Epithelial cell of proximal tubule (primary cell): ENCODE measurements at places on chromosomes 4 and X. TPM values are rescaled to one million over a fixed set of nuclear protein-coding genes. Genes with fewer than 3 reads are reported as not detected.

Gene ADH1A
- total RNA-seq: not detected in 2 replicates

Gene SH3RF1
- total RNA-seq: 20.6 and 25.8 TPM in 2 replicates

Gene SLIT2
- total RNA-seq: 1.4 and 2.5 TPM in 2 replicates

Gene ELK1
- 21.9 and 31.8 TPM in 2 replicates for total RNA-seq

Gene CCDC120
- 4.0 and 4.5 TPM in 2 replicates for total RNA-seq

DNA sequence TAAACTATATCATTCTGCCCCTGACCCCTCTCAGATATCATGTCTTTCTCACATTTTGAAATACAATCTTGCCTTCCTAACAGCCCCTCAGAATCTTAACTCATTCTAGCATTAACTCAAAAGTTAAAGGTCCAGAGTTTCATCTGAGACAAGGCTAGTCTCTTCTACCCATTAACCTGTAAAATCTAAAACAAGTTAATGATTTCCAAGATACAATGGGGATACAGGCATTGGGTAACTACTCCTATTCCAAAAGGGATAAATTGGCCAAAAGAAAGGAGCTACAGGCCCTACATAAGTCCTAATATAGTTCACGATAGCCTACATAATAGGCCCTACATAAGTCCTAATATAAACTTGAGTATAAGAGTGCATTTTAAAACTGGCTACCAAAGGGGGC, 18.9 kb downstream of the ADH6 start:
- DNase-seq: no peak

- no peak for DNase-seq
These were observed 44.3 kb upstream of the PPP2R3B start for GRCh38 chrX:431056-431455.

DNA sequence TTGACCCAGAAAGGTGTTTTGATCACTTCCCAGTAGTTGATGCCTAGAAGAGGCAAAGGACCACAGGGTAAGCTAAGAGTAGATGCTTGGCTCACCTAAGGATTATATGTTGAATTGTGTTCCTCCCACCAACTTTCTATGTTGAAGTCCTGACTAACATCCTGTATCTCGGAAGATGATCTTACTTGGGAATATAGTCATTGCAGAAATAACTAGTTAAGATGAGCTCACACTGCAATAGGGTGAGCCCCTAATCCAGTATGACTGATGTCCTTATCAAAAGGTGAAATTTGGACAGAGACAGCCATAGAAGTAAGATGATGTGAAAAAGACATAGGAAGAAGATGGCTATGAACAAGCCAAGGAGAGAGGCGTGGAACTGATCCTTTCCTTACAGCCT, 3.3 kb upstream of the HMGB2 start:
- no peak for DNase-seq

GRCh38 chrX:119417376-119417775, 18.2 kb downstream of the SLC25A43 start:
- DNase-seq: no peak

DNA sequence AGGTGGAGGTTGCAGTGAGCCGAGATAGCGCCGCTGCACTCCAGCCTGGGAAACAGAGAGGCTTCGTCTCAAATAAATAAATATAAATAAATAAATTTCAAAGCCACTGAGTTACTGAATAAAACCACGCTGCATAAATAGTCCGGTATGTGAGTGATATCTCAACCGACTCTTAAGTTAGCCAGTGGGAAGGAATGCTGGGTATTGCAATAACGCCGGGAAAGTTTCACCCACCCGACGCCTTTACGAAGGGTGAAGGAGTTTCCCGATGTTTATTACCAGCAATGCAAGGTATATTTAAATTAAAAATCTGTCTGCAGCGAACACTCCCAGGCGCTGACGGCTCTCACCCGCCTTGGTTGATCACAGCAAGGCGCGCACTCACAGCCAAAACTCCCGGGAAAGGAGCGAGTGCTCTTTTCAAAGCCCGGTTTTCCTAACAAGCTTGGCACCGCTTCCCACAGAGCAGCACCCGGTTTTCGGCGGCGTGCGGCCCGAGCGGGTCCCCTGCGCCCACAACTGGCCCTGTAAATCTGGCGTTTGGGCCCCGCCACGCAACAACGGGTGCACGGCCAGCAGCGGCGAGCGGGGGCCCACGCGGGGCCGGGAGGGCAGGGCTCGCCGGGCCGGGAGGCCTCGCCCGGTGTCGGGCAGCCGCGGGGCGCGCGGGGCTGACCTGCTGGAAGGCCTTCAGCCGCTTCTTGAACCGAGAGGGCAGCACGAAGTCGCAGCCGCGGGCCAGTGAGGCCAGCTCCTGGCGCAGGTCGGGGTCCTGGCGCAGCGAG, 13.7 kb downstream of the PPP2R3B start:
- no peak for DNase-seq

DNA sequence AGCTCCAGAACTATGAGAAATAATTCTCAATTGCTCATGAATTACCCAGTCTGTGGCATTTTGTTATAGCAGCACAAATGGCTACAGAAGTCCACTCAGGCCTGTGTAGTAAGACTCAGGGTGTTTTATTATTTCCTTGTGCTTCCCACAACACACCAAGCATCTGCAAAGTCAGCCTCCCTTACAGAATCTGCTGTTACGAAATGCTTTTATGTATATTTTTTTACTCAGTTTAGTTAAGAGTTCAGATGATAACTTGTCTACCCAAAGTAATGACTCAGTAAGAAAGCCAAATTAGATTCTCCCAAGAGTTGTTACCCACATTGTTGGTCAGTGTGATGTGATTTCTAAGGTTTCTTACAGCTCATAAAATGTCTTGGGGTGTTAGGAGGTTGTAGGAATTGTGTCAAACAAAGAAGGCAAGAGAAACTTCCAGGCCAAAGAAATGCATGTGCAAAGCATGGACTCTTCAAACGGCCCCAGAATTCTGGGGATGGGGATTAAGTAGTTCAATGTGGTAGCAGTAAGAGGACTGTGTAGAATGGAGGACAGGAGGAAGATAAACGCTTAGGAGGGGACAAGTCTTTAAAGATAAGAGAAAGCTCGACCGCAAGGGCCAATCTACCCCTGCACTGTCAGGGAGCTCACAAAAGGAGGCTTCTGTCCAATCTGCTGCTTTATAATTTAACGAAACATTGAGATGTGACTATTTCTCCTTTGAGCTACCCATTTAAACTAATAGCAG, 35.4 kb upstream of the TMEM184C start:
- DNase-seq: no peak

- DNase-seq: no peak
These were observed 5.4 kb upstream of the CCDC120 start for GRCh38 chrX:49053223-49054072.

- DNase-seq: no peak
These were observed 82.5 kb downstream of the TIGD2 start for GRCh38 chr4:89193843-89194242.

DNA sequence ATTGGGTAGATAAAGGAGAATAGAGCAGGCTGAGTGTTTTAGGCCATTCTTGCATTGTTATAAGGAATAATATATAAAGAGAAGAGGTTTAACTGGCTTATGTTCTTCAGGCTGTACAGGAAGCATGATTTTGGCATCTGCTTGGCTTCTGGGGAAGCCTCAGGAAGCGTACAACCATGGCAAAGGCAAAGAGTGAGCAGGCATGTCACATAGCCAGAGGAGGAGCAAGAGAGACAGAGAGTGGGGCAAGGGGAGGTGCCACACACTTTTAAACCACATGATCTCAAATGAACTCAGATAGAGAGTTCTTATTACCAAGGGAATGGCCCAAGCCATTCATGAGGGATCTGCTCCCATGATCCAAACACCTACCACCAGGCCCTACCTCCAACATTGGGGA, 4.4 kb upstream of the METTL14 start:
- DNase-seq: no peak

DNA sequence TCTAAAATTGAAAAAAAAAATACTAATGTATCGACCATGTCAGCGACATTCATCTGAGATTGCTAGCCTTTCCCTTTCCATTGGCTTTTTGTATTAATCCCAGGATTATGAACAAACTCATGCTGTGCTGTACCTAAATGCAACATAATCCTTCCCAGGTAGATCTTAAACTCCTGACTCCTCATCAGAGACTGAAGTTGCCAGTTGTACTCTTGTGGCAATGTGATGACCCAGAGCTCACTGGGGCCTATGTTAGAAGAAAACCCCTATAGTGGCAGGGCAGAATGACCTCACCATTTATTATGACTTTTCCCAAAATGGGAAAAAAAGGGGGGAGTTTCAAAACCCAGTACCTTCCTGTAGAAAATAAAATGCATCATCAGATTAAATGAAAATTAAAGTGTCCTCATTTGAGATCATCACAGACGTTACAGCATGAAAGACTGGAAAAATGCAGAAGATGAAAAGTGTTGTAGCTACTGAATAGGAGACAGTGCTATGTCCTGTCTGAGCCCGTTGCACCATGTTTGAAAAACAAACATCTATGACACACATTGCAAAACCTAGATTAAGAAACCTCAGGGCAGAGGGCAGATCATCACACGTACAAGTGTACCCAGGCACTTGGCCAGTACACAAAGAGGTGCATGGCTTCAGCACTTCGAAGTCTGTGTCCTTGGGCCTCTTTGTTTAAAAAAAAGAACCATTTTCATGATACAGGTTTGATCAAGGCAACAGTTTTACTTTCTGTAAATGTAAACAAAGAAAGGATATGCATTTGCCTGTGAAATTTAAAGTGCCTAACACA, 6.8 kb upstream of the ACSL4 start:
- DNase-seq: peak; percentile 38

DNA sequence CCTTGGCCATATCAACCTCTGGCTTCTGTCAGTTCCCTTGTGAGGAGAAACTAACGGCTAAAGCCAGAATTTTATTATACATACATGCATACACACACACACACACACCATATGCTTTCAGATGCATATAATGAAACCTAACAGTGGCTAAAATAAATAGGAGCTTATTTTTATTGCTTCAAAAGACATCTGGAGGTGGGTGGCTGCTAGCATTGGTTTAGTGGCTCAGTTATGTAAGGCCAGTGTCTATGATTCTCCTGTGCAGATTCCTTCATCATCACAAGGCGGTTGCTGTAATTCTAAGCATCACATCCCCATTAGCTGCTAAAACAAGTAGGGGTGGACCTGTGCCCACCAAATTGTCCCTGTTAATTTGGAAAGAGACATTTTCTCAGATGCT, 110.8 kb downstream of the MAPK10 start:
- no peak for DNase-seq

DNA sequence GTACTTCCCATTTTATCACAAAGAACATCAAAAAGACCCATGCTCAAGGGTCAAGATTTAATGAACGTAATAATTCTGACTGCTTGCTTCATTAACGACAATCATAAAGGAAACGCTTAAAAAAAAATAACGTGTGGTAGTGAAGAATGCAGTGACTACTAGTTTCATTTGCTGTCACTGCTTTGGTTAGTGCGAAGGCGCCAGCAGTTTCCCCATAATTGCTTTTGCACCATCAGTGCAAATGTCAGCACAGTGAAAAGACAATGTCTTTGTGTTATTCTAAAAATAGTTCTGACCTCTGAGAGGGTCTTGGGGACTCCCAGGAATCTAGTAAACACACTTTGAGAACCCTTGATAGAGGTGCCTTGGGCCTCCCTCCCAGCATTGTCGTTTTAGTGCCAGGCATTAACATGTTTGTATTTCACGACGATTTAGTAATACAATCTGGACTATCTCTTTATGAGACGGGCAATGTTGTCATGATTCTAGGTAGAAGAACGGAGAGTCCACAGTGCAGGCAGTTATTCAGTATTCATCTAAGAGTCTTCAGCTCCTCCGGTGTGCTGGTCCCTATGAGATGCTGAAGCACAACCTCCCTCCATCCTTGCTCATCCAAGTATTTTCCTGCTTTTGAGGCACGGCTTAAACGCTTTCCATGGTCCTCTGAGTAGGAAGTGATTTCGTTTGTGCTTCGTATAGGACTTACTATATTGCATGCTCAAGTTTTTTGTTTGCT, 71.0 kb downstream of the AFF1 start:
- no peak for DNase-seq

DNA sequence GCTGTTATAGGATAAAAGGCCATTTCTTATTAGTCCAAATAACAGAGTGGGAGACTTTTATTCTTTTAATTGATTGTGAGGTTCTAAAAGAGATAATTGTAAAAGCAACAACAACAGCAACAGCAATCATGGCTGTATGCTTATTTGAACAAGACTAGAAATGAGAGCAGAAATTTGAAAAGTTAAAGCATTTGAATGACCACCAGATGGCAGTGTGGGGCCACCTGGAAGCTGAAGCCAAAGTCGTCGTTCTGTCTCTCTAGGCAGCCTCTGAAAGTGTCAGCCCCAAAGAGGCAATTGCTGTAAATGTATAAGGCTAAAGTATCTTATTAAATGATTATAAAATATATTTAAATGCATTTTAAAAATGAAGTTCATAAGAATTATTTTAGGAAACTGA, 42.2 kb downstream of the SH2D1A start:
- no peak for DNase-seq

- no peak for DNase-seq
These were observed 7.4 kb upstream of the TBC1D25 start for GRCh38 chrX:48532161-48532560.

DNA sequence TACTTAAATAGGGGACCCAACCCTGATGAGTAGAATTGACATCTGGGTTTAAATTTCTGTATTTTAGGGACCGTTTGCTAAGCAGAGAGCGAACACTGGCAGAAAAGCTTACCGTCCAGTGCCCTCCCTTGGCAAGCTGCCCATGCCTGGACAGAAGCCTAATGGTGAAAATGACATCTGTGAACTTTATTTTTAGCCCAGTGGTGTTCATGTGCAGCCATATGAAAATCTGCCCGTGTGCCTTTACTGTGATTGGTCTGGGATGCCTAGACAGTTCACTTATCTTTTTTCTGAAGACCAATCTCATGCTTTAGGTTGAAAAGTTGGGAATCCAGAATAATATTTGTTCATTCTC, 1.1 kb downstream of the STBD1 start:
- DNase-seq: no peak

- no peak for DNase-seq
These were observed 89.9 kb downstream of the REPS2 start for GRCh38 chrX:17036171-17036961.

DNA sequence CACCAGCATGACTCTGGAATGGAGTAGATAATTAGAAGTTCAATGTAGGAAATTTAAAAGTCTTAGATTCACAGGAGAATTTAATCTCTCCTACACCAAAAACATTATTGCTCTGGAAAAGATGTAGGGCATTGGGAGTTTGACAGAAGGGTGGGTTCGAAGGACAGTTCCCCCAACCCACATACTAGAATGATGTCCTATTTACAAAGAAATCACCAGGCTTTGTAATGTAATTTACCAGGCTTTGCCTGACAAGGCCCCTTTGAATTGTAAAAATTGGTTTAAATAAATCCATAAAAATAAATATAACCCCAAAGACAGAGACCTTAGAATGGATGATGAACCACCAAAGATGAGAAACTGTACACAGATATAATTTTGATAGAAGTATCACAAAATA, 399.2 kb upstream of the GRID2 start:
- DNase-seq: no peak
